ENCODE measurements at places on chromosomes 4 and X.

DNA sequence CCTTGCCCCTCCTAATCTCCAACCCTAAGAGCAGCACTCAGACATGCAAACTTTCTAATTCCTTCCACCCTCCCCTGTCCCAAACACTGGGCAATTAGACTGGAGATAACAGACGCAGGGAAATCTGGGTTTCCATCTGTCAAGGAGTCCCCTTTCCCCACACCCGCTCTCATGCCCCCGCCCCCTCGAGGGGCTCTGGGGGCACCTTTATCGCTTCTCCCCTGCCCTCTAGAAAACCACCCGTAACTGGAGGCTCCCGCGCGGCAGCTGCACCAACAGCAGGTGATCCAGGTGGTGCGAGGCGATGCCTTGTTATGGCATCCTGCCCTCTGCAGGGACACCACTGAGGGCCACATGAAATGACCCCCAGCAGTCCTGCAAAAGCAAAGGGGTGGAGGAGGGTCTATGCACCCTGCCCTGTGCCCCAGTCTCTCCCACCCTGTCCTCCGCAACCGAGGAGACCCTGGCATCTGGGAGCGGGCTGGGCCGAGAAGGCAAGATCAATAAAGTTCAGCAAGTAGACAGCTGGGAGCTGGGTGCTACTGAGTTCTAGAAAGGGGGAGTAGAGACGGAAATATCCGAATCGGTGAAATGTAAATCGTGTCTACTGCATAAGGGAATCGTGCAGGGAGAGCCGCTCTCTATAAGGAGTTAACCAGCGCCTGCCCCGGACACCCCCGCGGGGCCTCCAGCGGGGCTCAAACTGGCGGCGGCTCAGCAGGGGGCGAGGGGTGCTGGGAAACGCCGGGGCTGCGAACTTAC is 1.6 kb downstream of the KCTD8 start:
- no peak for DNase-seq

DNA sequence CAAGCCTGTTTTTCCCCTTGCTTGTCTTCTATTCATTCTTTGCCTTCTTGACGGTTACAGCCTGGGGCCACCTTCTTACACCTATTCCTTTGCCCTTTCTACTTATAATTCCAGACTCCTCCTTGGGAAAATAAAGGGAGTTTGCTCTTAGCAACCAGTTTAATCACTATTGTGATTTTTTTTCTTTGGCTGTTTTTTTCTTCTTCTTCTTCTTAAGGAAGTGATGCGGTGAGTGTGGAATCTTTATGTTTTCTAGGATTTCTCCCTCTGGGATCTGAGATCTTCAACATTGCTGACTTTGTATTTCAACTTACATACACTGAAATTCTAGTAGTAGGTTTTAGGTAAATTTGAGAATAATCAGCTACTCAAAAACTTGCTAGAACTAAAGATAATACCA is 1.1 kb upstream of the KLHL13 start:
- DNase-seq, result no peak

GRCh38 chr4:84412062-84412461 is 87.0 kb downstream of the NKX6-1 start:
- DNase-seq, result no peak

- no peak for DNase-seq
Measured at GRCh38 chr4:124282301-124282898, 430.1 kb downstream of the ANKRD50 start.

- no peak for DNase-seq
Measured at GRCh38 chr4:15610855-15611254, 44.3 kb downstream of the FBXL5 start.

Measured in stimulated activated CD4-positive, alpha-beta T cell treated with anti-CD3 and anti-CD28 coated beads, Interleukin-1b, Interleukin-23, amount 100 ng/mL, for 1 hour (primary cell).